ENCODE measurements at places on chromosomes 13 and 19.

- no peak for DNase-seq
- H3K4me3 ChIP-seq, result no peak overlapping the region
- peaks cover 28% of the 10 kb centered on the region for H3K36me3 ChIP-seq
- H3K27me3 ChIP-seq, result no peaks in the 10 kb centered on the region
- H3K27ac ChIP-seq, result no peak overlapping the region
- H3K4me1 ChIP-seq, result no peaks in the 10 kb centered on the region
Observed at GRCh38 chr13:41762796-41763195, 198.1 kb downstream of the VWA8 start.

DNA sequence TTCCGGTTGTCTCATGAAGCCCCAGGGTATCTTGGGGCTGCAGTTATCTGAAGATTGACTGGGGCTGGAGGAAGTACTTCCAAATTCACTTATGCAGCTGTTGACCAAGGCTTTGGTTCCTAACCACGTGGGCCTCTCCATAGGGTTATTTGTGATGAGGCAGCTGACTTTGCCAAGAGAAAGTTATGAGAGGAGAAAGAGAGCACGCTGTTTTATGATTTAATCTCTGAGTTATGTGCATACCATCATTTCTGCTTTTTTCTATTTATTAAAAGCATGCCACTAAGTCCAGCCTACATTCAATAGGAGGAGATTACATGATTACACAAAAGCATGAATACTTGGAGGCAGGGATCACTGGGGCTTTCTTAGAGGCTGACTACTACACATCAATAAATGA is 215.5 kb downstream of the NHLRC3 start:
- DNase-seq, result no peak
- H3K27me3 ChIP-seq, result peaks cover 5% of the 10 kb centered on the region
- H3K27ac ChIP-seq, result no peak overlapping the region
- H3K36me3 ChIP-seq, result no peaks in the 10 kb centered on the region

DNA sequence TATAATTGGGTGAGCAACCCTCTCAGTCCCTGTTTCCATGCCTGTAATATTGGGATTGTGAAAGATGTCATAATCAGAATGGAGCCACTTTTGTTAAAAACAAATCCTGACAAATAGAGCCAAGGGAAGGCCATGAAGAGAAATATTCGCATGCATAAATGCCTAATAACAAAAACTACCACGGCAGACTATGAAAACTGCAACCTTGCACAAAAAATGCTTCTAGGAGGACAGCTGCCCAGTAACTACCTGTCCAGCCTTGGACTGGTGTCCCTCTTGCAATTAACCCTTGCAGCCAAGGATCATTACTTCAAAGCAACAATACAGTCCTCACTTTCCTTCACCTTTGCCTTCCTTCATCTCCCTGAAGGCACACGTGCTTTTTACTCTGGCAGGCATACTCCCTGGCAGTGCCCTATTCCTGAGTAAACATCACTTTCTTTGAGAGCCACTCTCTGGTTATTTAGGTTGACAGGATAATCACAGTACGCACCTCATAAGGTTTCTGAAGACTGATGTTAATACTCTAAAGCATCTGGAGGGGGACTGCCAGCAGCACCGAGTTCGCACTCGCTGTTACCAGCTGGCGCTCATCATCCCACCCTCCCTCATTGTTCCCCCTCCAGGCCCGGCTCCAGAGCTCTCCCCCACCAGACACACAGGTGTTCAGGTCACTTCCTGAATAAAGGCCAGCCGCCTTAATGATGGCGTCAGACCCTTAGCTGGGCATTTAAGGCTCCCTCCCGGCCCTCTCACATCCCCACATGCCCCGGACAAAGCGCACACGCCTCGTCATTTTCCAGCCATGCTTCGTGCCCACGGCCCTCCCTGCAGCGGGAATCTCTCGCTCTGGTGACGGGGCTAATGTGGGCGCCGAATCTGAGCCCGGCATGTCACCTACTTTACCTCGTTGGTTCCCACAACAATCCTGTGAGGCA is 57.3 kb downstream of the CDADC1 start:
- no peak for DNase-seq
- peaks cover 3% of the 10 kb centered on the region for H3K36me3 ChIP-seq
- no peaks in the 10 kb centered on the region for H3K27me3 ChIP-seq

DNA sequence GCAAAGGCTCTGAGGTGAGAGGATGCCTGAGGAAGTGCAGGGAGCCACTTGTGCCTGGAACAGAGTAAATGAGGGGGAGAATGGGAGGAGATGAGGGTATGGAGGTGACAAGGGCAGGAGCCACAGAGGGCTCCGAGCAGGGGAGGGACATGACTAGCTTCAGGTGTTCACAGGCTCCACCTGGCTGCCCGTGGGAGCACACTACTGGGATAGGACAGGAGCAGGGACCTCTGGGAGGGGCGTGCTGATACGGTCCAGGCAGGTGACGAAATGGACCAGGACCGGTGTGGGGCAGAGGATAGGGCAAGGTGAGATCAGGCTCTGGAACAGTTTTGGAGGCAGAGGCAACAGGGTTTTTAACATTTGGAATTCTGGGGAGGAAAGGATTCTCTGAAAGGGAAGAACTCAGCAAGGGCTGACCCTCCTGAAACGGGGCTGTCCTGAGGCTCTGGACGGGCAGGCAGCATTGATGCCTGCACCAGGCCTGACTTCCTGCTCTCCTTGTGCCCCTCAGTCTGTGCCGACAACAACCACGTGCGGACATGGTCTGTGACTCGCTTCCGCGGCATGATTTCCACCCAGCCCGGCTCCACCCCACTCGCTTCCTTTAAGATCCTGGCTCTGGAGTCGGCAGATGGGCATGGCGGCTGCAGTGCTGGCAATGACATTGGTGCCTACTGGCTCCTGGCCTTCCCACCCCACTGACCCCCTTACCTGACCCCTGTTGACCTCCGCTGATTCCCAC is 11.6 kb downstream of the SHKBP1 start:
- H3K36me3 ChIP-seq, result peaks cover 68% of the 10 kb centered on the region
- no peak overlapping the region for H3K4me3 ChIP-seq
- no peaks in the 10 kb centered on the region for H3K27me3 ChIP-seq
- H3K27ac ChIP-seq, result no peak overlapping the region
- H3K4me1 ChIP-seq, result peaks cover 10% of the 10 kb centered on the region
- no peak for DNase-seq

DNA sequence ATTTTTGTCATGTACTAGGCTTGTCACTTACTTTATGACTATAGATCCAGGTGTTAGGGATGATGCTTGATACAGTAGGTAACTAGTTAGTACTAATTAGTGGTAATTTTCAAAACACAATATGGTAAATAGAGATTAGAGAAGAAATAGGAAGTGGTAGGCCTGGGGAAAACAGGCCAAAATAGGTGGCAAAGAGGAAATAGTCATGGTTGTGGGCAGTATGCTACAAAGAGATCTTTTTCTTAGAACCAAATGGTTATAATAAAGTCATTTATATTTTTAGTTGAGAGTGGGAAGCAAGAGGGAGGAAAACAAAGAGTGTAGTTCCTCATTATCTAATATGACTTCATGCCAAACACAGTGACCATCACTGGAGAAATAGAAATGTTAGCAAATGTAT is 9.1 kb upstream of the VWA8 start:
- peaks cover 7% of the 10 kb centered on the region for H3K27me3 ChIP-seq
- H3K4me1 ChIP-seq, result peaks cover 2% of the 10 kb centered on the region
- no peaks in the 10 kb centered on the region for H3K36me3 ChIP-seq
- no peak overlapping the region for H3K27ac ChIP-seq

- H3K27ac ChIP-seq, result peak overlapping the region; percentile 38
- peaks cover 53% of the 10 kb centered on the region for H3K36me3 ChIP-seq
- peak overlapping the region; percentile 96 for H3K4me3 ChIP-seq
- no peaks in the 10 kb centered on the region for H3K27me3 ChIP-seq
- H3K4me1 ChIP-seq, result peaks cover 69% of the 10 kb centered on the region
Observed at GRCh38 chr19:8212212-8212611, 3.0 kb downstream of the CERS4 start.

DNA sequence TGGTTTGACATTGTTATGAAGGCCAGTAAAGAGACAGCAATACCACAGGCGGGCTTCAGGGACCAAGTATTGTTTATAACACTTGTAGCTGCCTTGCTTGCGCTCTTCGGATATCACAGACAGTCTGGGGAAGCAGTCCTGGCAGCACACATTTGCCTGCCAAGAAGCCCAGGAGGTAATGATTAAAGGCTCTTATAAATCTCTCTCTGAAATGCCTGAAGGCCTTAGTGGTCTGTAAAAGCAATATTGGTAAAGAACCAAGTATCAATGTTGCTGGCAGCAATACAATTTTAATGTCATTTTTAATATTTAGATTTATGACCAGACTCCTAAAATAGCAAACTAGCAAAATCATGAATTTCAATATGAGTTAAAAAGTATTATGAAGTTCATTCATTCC is 1312.4 kb downstream of the PCDH9 start:
- H3K27me3 ChIP-seq, result no peaks in the 10 kb centered on the region
- H3K36me3 ChIP-seq, result no peaks in the 10 kb centered on the region
- H3K27ac ChIP-seq, result no peak overlapping the region

DNA sequence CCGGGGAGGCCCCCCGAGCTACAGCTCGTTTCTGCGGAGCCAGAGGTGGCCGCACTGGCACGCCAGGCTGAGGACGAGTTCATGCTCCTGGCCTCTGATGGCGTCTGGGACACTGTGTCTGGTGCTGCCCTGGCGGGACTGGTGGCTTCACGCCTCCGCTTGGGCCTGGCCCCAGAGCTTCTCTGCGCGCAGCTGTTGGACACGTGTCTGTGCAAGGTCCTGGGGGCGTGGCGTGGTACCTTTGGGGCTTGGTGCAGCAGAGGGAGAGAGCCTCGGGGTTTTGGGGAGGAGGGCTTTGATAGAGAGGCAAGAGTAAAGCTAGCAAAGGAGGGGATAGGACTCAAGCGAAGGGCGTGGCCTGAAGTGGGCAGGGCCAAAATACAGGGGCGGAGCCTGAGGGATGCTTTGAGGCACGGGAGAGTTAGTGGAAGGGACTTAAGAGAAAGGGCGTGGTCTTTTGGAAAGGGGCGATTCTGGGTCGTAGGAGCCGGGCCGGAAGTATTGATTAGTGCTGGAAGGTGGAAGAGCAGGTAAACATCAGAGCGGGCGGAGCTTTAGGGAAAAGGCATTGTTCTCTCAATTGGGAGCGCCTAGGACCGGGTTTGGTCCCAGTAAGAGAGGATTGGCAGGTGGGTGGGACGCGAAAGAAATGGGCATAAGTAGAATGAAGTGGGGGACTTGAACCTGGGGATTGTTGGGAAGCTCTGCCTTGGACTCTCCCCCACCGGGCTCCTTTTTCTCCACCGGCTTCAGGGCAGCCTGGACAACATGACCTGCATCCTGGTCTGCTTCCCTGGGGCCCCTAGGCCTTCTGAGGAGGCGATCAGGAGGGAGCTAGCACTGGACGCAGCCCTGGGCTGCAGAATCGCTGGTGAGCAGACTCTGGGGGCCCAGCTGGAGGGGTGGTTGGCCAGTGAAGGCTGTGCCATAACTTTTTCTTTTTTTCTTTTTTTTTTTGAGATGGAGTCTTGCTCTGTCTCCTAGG is 1.2 kb downstream of the PPM1N start:
- H3K4me1 ChIP-seq, result peaks cover 52% of the 10 kb centered on the region
- H3K27ac ChIP-seq, result peak overlapping the region; percentile 50
- H3K27me3 ChIP-seq, result peaks cover 5% of the 10 kb centered on the region
- H3K36me3 ChIP-seq, result no peaks in the 10 kb centered on the region

- no peak overlapping the region for H3K4me3 ChIP-seq
- H3K27me3 ChIP-seq, result peaks cover 22% of the 10 kb centered on the region
- no peak overlapping the region for H3K27ac ChIP-seq
Observed at GRCh38 chr13:99922631-99923404, 48.7 kb downstream of the ZIC5 start.

DNA sequence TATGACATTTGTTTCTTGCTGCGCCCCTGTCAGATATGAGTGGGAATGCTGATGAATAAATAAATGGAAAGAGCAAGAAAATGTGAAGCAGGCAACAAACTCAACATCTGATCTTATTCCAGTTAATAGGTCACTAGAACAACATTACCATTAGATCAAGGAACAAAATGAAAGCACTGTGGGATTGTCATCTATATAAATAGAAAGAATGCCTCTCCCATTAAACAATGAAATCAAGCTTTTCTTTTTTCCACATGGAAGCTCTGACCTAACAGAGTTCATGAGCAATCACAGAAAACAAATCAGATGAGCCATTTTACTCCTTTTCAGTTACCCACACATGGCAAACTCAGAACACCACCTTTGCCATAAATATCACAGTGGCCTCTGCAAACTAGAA is 354.8 kb downstream of the SUCLA2 start:
- peaks cover 2% of the 10 kb centered on the region for H3K27me3 ChIP-seq
- no peak for DNase-seq
- H3K36me3 ChIP-seq, result no peaks in the 10 kb centered on the region
- H3K4me3 ChIP-seq, result no peak overlapping the region
- H3K27ac ChIP-seq, result no peak overlapping the region

DNA sequence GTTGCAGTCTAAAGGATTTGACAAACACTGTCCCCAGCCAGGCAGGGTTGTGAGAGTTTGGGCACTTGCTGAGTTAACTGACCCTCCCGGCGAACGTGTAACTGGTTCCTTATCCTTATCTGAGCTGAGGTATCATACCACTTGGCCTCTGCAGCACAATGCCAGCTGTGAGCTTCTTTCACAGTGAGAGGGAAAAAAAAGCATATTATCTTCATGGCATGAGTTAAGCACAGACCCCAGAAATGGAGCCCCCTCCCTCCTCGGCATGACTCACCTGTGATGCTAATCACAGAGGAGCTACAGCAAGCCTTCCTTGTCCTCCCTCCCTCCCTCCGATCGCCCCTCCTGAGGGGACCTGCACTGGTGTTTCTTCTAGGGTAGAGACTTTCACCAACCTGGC is 60.5 kb downstream of the EFNB2 start:
- no peak for DNase-seq
- H3K27me3 ChIP-seq, result peaks cover 4% of the 10 kb centered on the region
- peaks cover 5% of the 10 kb centered on the region for H3K4me1 ChIP-seq
- no peak overlapping the region for H3K4me3 ChIP-seq
- no peak overlapping the region for H3K27ac ChIP-seq
- no peaks in the 10 kb centered on the region for H3K36me3 ChIP-seq

DNA sequence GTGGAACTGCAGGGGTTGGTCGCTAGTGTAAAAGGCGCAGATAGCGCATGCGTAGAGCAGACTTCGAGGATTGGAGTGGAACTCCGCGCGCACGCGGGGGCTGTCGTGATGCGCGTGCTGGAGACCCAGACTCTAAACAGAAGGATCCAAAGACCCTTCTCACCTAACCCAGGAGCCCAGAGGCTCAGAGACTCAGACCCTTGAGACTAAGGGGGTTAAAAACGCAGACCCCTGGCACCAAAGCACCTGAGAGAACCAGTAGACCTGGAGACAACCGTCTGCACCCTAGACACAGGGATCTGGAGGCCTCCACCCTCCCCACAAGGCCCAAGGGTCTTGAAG is 567 bp upstream of the CTU1 start:
- no peak for DNase-seq
- peaks cover 2% of the 10 kb centered on the region for H3K27me3 ChIP-seq
- H3K27ac ChIP-seq, result peak overlapping the region; percentile 96

Data from activated B cell treated with CpG ODN at 0.5 μM for 24 hours (primary cell).